Heart right ventricle (tissue), 16 donors: ENCODE measurements at places on chromosomes 13 and 19. TPM values are rescaled to one million over a fixed set of nuclear protein-coding genes. Genes with fewer than 3 reads are reported as not detected.

Gene ZFP82
- total RNA-seq = 3.9 TPM

Gene CGB5
- not detected for total RNA-seq

Gene FBXO27
- total RNA-seq = 33.2 TPM

Gene PTOV1
- total RNA-seq = 92.2 TPM

Gene RNF113B
- not detected for total RNA-seq

Gene FXYD3
- not detected for total RNA-seq

Gene APOC1
- not detected for total RNA-seq

Gene TFDP1
- 37.4 TPM for total RNA-seq

Gene FXYD7
- total RNA-seq = 0.28 TPM

Gene SCEL
- 0.11 TPM for total RNA-seq

DNA sequence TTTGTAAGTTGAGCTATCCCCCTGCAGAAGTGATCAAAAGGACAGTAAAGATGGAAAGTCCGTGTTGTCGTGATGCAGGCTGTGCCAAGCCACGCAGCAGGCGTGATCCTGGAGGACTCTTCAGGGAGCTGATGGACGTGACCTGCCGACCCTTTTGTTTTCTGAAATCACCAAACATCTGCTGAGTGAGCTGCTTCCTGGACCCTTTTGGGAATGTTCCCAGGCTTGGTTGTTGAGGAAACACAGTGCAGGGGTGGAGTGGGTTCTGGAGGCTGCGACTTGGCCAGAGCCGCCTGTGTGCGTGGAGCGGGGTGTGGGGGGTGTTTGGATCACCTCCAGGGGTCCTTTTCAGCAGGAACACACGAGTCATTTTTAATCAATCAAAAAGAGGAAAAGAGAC, 15.4 kb upstream of the CPAMD8 start:
- peak; percentile 70 for DNase-seq

DNA sequence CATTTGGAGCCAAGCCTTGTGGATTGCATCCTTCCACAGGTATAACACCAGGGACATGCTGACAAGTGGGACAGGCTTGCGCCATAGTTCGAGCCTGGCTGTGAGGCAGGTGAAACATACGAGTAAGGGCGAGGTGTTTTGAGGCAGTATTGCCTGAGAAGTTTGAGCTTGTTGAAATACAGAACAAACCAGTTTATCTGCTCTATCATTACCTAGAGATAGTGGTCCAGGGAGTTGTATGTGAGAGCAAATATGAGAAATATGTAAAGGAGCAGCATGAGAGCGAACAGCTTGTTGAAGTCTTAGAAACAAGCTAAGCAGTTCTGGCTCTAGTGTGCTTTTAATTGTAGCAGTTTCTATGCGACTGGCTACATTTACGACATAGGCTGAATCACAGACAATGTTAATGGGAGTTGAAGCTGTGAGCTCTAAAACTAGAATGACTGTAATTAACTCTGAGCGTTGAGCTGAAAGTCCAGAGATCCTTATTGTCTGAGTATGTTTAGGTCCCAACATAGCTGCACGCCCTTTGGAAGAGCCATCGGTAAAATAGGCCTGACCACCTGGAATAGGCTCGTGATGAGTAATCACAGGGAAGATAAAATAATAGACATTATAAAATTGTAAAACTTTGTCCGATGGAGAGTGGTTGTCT, 8.2 kb downstream of the ZNF439 start:
- DNase-seq = no peak

DNA sequence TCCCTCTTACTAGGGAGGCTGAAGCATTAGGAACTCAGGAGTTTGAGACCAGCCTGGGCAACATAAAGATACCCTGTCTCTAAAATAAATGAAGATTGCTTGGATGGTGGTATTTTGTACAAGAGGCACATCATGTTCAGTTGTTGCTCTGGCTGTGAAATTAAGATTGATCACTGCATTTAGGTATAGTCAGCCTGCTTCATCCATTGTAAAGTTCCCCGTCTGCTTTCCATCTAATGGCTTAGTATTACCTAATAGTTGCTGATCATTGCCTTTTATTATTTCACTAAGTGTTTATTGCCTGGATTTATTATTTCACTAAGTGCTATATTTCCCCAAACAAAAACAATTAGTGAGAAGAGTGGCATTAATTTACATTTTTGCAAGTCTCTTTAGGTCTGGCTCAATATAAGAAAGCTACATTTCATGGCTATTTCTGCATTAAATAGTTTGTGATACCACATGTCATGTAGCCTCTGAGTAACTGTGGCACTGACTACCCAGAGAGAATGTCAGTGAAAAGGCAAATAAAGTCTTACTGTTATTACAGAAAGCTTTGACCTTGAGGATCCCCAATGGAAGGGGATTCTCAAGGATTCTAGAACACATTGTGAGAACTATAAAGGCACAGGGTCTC, 45.0 kb upstream of the ZMYM5 start:
- no peak for DNase-seq

GRCh38 chr19:34259367-34260095, 5.2 kb downstream of the GARRE1 start:
- DNase-seq = no peak

DNA sequence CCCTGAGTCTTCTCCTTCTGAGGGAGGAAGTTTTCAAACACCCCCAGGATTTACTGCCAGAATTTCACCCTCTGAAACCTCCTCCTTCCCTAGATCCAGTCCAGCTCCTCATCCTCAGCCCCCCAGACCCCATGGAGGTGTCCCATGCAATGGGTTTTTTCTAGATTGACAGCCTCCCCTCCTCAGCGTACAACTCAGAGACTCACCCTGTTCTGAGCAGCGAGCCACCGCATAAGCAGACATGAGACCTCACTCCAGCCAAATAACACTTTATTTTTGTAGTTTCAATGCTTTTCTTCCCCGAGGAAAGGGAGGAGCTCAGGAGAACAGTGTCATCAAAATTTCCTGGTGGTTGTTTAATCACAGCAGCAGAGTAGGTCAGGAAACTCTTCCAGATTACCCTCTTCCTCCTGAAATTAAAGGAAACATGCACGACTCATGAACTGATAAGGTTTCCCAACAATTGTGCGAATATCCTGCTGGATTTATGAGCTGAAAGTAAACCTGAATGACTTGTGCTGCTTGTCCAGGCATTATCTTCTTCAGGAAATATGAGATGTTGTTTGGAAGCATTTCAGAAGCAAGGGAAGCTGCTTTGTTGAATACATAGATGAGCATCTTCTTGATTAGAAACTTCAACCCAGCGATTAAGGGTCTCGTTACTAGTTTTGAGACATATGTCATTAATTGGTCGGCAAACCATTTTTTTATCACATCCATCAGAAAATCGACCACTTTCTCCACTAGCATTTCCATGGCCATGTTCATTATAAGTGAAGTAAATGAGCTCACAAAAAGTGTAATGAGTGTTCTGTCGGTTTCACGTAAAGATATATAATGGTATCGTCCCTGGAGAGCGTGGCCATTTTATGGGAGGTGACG, 36.2 kb downstream of the ERICH4 start:
- no peak for DNase-seq

DNA sequence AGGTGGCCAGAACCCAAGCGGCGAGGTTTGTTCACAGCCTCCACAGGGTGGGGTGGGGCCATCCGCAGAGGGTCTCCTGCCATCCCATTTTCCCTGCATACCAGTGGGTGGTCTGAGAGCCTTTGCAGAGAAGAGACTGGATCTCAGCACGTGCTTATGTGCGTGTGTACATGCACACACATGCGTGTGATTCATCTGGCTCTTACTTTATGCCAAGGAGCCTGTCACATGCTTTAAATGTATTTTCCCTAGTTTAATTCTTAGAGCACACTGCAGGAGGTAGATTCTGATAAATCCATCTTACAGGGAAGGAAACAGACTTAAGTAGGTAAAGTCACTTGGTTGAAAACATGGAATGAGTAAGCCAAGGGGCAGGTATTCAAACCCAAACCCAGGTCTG, 47.1 kb downstream of the CAPN12 start:
- no peak for DNase-seq

GRCh38 chr13:109655206-109655600, 131.2 kb downstream of the IRS2 start:
- no peak for DNase-seq

GRCh38 chr13:109274188-109274821, 512.1 kb downstream of the IRS2 start:
- DNase-seq = no peak

- DNase-seq = no peak
Observed at GRCh38 chr13:100339411-100339940, 249.1 kb downstream of the GGACT start.

- DNase-seq = no peak
Observed at GRCh38 chr19:1103132-1103707, 574 bp upstream of the GPX4 start.

DNA sequence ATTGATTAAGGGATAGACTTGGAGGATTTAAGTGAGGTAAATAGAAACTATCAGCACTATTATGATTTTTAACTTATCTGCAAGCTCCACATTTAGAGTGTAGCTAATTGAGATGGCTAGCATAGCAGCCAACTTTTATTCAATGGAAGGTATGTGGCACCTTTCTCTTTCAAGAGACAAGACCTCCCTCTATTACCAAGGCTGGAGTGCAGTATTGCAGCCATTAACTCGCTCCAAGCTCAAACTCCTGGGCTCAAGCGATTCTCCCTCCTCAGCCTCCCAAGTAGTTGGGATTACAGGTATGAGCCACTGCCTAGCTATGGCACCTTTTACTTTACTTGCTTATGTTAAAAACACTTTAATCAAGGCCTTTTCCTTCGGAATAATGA, 8.2 kb downstream of the TPT1 start:
- DNase-seq = no peak

- no peak for DNase-seq
Observed at GRCh38 chr19:18390065-18390907, 4.3 kb downstream of the GDF15 start.

DNA sequence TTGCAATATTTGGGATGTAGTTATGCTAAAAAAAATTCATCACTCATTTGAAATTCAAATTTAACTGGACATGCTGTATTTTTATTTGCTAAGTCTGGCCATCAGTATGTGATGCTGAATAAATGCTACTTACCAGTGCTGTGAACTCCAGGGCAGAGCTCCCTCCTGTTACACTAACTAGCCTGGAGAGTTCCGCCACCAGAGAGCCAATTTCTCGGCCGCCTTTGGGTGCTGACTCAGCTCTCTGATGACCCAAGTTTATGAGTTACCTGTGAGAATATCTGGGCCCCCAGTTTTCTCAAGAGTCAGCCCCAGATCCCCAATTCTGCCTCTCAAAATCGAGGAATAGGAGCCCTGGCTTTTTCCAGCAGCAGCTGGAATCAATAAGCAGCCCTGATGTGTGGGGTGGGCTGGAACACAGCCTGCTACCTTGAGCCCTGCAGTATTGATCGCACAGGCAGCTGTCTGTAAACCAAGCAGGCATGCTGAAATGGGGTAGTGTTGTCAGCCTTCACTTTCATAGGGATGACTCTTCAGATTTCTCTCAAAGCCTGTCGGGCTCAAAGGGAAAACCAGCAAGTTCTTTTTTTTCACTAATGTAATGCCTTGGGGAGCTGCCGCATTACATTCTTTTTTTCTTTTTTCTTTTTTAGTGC, 113.7 kb downstream of the DNAJC15 start:
- DNase-seq = no peak

DNA sequence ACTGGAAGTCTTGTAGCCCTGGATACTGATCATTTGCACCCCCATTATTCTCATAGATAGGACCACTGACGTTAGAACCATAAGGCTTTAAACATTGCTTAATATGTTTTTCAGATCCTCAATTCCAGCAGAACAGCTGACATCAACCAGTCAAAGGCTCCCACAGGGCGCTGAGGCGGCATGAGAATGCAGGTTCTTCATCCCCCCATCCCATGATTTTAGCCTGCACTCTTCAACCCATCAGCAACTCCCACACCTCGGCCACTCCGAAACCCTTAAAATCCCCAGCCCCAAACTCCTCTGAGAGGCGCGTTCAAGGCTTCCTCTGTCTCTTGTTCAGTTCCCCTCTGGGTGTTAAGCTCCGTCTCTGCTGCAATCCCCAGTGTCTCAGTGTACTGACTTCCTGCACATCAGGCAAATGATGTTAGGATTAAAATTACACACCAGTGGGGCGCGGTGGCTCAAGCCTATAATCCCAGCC, 24.3 kb upstream of the LAMP1 start:
- no peak for DNase-seq

DNA sequence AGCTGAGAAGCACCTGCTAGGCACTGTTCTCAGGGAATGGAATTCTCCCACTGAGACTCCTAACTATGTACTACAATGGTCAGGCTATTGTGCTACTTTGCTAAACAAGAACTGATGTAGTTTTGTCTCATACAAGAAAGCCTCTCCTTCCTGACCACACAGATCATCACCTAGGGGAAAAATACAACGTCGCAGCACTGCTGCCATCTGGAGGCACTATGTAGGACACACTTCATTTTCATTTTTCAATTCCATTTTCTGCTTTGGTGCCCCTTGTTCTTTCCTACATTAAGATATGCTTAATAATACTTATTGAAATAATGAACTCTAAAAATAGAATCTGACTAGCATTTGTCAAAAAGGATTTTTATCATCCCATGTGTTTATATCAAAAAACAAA, 21.1 kb downstream of the PROSER1 start:
- no peak for DNase-seq

GRCh38 chr13:111152844-111153243, 37.7 kb downstream of the ARHGEF7 start:
- no peak for DNase-seq

GRCh38 chr19:29531458-29532025, 5.7 kb downstream of the VSTM2B start:
- no peak for DNase-seq

GRCh38 chr19:7997809-7998480, 7.5 kb downstream of the ELAVL1 start:
- DNase-seq = no peak

DNA sequence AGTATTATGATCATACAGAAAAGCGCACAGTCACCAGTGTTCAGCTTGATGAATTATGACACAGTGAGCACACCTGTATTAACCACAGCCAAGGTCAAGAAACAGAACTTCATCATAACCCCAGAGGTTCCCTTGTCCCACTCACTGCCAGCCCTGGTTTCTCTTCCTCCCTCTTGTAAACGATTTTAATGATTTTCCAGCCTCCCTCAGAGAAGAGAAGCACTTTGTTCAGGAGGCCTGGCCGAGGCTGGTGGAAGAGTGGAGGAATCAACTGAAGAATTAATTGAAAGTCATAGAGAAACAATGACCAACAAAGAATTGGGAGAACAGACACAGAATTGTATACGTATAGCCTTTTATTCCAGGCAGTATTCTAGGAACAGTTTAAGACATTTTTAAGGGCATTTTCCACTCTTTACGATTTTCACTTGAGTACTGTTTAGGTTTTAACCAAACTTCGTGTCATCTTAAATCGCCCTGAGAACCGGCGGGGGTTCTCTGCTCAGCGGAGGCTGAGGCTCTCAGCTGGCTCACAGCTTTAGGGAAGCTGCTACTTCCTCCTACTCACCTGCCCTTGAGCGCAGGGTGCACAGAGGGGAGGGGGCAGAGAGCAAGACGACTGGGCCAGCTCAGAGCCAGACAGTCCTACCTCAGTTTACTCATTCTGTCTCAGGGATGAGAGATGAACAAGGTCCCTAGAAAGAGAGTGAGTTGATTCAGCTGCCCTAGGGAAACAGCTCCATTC, 108.6 kb downstream of the AKAP11 start:
- DNase-seq = no peak

GRCh38 chr19:6064336-6065073, 45.8 kb downstream of the RFX2 start:
- no peak for DNase-seq
